Glutamatergic neuron (in vitro differentiated cells): ENCODE measurements at places on chromosomes 6 and 20. TPM values are rescaled to one million over a fixed set of nuclear protein-coding genes. Genes with fewer than 3 reads are reported as not detected.

DNA sequence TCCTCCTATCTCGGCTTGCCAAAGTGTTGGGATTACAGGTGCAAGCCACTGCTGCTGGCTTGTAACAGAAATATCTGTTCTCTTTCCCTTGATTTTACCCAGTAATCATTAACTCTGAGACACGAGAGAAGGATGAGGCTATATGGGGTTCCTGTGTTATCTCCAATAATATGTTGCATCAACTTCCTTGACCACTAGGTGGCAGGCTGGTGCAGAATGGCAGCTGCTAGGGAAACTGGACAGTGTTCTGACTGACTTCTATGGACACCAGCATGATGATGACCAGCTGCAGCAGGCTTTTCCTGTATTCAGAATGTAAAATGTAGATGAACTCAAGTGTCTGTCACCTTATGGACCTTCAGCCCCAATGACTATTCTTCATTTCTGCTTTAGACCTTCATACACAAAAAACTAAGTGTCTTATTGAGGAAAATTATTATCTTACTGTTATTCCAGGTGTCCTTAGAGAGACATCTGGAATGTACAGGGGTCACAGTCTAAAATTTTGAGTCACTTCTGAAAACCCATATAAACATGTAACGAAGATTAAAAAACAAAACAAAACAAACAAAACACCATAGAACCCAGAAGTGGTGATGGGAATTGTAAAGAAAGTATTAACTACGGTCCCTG lies 20.4 kb upstream of the CD109 start:
- H3K27me3 ChIP-seq, result peaks cover 2% of the 10 kb centered on the region
- no peak overlapping the region for H3K27ac ChIP-seq
- H3K4me1 ChIP-seq, result peaks cover 3% of the 10 kb centered on the region
- DNase-seq, result peak; percentile 80
- no peaks in the 10 kb centered on the region for H3K36me3 ChIP-seq

- no peak overlapping the region for H3K4me3 ChIP-seq
- H3K27ac ChIP-seq, result no peak overlapping the region
- no peaks in the 10 kb centered on the region for H3K4me1 ChIP-seq
Observed at GRCh38 chr6:162395181-162395580, 332.4 kb downstream of the PRKN start.

- peak overlapping the region; percentile 53 for H3K4me3 ChIP-seq
- H3K27me3 ChIP-seq, result peaks cover 21% of the 10 kb centered on the region
- H3K36me3 ChIP-seq, result peaks cover 19% of the 10 kb centered on the region
- peaks cover 18% of the 10 kb centered on the region for H3K4me1 ChIP-seq
Observed at GRCh38 chr6:73516514-73517489, 4.0 kb downstream of the EEF1A1 start.

DNA sequence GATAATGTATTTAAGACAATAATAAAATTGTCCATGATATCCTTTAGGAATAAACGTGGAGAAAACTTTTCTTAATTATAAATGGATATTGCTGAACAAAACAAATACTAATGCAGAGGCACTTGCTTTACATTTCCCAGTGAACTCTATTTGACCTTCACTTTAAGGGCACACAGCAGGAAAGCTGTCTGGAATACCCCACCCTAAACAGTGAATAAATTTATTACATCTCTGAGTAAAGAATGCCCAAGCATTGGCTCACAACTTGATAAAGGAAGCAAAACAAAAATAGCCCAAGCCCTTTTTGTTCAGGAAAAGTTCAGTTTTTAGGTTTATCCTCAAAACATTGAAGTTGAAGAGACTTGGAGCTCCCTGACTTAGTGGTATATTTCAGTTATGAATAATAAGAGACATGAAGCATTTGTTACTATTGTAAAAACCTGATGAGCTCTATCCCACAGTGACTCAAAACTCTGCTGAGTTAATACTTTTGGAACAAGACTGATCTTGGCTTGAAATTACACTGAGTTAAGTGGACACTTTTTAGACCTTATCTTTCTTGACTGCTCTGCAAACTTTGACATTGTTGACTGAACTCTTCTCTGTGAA lies 353.9 kb downstream of the BCKDHB start:
- no peak overlapping the region for H3K27ac ChIP-seq
- H3K4me3 ChIP-seq, result no peak overlapping the region
- H3K27me3 ChIP-seq, result no peaks in the 10 kb centered on the region
- no peaks in the 10 kb centered on the region for H3K4me1 ChIP-seq
- no peak for DNase-seq
- H3K36me3 ChIP-seq, result no peaks in the 10 kb centered on the region

DNA sequence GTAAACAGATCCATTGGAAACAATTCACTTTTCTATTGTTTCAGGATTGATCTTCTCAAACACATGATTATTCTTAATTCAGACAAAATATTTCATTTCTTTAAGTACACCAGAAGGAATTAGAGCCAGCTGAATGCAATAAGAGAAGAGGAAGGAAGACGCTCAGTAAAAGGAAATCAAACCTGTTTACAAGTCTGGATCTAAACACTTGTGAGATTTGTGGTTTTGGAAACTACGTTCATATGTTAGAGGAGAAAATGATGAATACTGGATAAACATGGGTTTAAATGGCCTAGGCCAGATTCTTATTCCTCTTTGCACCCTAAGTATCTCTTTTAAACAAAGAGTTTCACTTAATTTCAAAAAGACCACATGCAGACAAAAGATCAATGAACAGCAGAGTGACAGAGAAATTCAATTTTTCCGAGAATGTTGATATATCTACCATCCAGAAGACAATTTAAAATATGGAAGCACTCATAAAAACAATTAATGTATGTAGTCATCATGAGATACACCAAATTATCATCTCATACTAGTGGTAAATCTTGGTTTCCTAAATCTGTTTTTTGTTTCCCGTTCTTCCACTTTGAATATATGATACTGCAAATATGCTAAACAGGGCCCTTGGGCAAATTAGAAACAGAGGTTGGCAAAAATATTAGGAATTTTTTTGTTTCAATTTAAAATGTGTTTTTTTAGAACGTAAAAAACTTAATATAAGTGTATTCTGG lies 703.5 kb upstream of the CITED2 start:
- peaks cover 4% of the 10 kb centered on the region for H3K4me1 ChIP-seq
- H3K4me3 ChIP-seq, result no peak overlapping the region
- DNase-seq, result no peak

- peaks cover 8% of the 10 kb centered on the region for H3K4me1 ChIP-seq
- peaks cover 26% of the 10 kb centered on the region for H3K27me3 ChIP-seq
- H3K36me3 ChIP-seq, result peaks cover 4% of the 10 kb centered on the region
- no peak overlapping the region for H3K27ac ChIP-seq
Observed at GRCh38 chr6:27296106-27296783, 15.8 kb downstream of the POM121L2 start.

GRCh38 chr6:114287461-114287860 lies 55.4 kb downstream of the HS3ST5 start:
- H3K27ac ChIP-seq, result no peak overlapping the region
- H3K27me3 ChIP-seq, result peaks cover 2% of the 10 kb centered on the region
- H3K4me3 ChIP-seq, result no peak overlapping the region
- DNase-seq, result no peak
- peaks cover 43% of the 10 kb centered on the region for H3K4me1 ChIP-seq

GRCh38 chr20:22556565-22557056 lies 27.8 kb downstream of the FOXA2 start:
- no peaks in the 10 kb centered on the region for H3K4me1 ChIP-seq
- no peaks in the 10 kb centered on the region for H3K36me3 ChIP-seq
- DNase-seq, result no peak
- no peak overlapping the region for H3K4me3 ChIP-seq
- H3K27ac ChIP-seq, result no peak overlapping the region

DNA sequence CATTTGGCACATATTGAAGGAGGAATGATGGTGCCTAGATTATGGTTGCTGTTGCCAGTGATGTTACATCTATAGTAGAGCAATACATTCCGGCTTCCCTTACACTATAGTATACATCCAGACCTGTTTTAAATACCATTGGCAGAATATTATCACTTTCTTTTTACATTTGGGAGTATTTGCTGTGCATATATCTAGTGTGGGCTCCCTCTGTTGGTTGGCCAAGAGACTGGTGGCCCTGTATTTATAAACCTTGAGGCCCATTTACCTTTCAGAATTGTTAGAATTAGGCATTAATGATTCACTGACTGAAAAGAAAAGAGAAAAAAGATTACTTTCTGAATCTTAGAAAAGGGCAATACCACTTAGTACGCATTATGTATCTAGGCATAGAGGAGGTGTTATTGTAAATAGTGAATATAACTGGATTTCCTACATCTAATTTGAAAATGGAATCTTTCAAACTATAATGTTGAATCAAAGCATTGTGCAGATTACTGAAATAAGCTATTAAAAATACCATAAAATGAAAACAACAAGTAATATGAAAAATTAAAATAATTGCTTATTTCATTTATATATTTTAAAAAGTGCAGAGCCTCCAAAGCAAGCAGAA lies 628.8 kb upstream of the MAN1A1 start:
- no peaks in the 10 kb centered on the region for H3K27me3 ChIP-seq
- no peaks in the 10 kb centered on the region for H3K36me3 ChIP-seq
- DNase-seq, result no peak

- H3K4me3 ChIP-seq, result no peak overlapping the region
- H3K36me3 ChIP-seq, result no peaks in the 10 kb centered on the region
- H3K27ac ChIP-seq, result no peak overlapping the region
- peaks cover 3% of the 10 kb centered on the region for H3K27me3 ChIP-seq
- H3K4me1 ChIP-seq, result peaks cover 9% of the 10 kb centered on the region
Observed at GRCh38 chr20:61640131-61640870, 388.2 kb downstream of the CDH4 start.

- peaks cover 8% of the 10 kb centered on the region for H3K4me1 ChIP-seq
- no peaks in the 10 kb centered on the region for H3K36me3 ChIP-seq
- H3K4me3 ChIP-seq, result no peak overlapping the region
- peak; percentile 88 for DNase-seq
Observed at GRCh38 chr6:133921249-133921859, 31.7 kb upstream of the TBPL1 start.

DNA sequence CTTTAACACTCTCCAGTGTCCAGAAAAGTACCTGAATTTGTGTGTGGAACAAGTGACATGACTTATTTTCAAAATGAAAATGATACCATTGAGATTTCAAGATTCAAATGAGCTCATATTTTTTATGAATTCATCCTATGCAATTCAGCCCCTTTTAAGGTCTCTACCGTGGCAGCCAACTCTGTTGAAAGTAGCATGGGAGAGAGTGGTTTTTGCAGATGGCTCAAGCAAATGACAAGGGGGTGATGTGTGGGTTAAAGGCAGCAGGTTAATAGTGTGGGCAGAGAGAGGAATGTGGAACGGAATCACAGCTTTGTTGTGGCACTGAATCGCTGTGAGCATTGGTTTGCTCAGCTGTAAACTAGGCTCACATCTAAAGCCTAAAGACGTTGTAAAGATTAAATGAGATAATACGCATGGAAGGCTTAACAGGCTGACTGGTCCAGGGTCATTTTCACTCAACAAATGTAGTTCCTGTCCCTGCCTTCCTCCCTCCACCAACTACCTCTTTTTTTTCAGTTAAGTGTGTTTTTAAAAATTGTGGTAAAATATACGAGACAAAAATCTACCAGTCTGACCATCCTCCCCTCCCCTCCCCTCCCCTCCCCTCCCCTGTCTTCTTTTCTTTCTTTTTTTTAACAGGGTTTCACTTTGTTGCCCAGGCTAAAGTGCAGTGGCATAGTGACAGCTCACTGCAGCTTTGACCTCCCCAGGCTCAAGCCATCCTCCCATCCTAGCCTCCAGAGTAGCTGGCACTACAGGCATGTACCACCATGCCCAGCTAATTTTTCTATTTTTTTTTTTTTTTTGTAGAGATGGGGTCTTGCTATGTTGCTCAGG lies 114.7 kb upstream of the ZNF217 start:
- H3K4me3 ChIP-seq, result no peak overlapping the region
- no peaks in the 10 kb centered on the region for H3K36me3 ChIP-seq
- H3K4me1 ChIP-seq, result peaks cover 5% of the 10 kb centered on the region
- H3K27ac ChIP-seq, result no peak overlapping the region
- H3K27me3 ChIP-seq, result no peaks in the 10 kb centered on the region

DNA sequence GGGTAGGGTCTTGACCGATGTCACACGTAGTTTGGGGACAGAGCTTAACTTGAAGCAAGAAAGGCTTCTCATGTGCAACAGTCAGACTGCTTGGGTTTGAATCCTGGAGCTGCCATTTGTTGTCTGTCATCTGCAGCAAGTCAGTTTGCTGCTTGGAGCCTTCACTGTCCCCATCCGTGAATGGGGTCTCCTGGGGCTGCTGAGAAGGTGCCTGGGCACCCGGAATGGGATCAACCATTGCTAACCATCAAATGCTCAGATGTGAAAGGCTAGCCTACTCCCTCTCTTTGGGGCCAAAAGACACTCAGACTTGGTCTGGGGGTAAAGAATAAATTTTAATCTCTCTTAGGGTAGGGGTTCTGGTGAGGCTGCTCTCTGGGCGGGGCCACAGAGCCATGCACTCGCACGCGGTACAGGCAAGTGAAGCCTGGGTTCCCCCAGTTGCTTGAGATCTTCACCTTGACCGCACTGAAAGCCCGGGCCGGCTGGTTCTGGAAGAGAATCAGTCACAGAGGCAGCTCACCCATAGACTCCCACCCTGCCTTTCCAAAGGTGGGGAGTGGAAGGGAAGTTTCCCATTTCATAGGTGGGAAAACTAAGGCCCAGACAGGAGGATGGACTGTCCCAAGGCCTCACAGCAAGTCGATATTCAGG lies 20.6 kb downstream of the SUN5 start:
- no peak overlapping the region for H3K4me3 ChIP-seq
- H3K27me3 ChIP-seq, result no peaks in the 10 kb centered on the region
- no peak for DNase-seq
- H3K4me1 ChIP-seq, result peaks cover 6% of the 10 kb centered on the region

DNA sequence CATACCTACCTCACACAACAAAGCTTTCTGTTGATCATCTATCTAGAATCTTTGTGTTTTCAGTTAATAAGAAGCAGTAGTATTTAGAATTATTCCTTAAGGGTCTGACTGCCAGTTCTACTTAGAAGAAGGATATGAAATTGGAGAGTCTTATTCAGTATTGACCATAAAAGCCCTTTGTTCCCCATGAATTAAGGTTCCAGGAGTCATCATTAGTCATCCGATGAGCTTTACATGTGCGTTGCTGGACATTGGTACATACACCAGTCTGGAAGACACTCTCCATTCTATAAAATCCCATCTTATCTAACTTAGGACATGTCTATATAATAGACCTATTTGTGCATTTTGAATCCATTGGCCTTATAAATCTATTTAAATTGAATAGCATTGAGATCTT lies 34.4 kb upstream of the RNF217 start:
- H3K4me3 ChIP-seq, result no peak overlapping the region
- no peaks in the 10 kb centered on the region for H3K27me3 ChIP-seq
- no peak for DNase-seq
- H3K4me1 ChIP-seq, result no peaks in the 10 kb centered on the region
- H3K36me3 ChIP-seq, result no peaks in the 10 kb centered on the region
- no peak overlapping the region for H3K27ac ChIP-seq

GRCh38 chr6:71349395-71349794 lies 60.8 kb downstream of the OGFRL1 start:
- no peaks in the 10 kb centered on the region for H3K36me3 ChIP-seq
- H3K27me3 ChIP-seq, result peaks cover 2% of the 10 kb centered on the region
- H3K4me3 ChIP-seq, result no peak overlapping the region
- H3K4me1 ChIP-seq, result peaks cover 8% of the 10 kb centered on the region

The PACRG gene
- not detected for total RNA-seq

The TRDN gene
- not detected for total RNA-seq

The KIF25 gene
- not detected for total RNA-seq

The RBBP8NL gene
- not detected for total RNA-seq

The PRSS16 gene
- total RNA-seq, result 0.64 TPM
